Esophagus squamous epithelium (tissue), 5 donors: ENCODE measurements at places on chromosomes 5 and 9. TPM values are rescaled to one million over a fixed set of nuclear protein-coding genes. Genes with fewer than 3 reads are reported as not detected.

DNA sequence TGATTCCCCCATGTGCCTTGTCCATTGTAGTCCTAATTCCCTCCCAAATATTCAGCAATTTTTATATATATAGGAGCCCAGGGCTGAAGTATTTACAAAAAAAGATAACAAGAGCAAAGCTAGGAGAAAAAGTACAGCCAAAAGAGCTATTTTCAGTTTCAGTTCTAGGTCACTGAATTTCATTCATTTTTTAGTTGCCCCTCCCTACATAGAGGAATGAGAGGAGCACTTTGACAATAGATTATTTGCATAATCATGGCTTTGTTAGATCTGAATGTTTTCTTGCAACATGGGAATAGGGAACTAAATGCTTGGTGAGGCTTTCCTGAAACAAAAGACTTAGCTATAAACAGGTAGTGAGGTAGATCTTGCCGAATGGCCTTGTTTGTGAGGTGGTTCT, 15.3 kb upstream of the F2RL2 start:
- H3K36me3 ChIP-seq = no peaks in the 10 kb centered on the region
- no peaks in the 10 kb centered on the region for H3K27me3 ChIP-seq
- DNase-seq = no peak
- no peak overlapping the region for H3K4me3 ChIP-seq
- no peak overlapping the region for H3K27ac ChIP-seq

DNA sequence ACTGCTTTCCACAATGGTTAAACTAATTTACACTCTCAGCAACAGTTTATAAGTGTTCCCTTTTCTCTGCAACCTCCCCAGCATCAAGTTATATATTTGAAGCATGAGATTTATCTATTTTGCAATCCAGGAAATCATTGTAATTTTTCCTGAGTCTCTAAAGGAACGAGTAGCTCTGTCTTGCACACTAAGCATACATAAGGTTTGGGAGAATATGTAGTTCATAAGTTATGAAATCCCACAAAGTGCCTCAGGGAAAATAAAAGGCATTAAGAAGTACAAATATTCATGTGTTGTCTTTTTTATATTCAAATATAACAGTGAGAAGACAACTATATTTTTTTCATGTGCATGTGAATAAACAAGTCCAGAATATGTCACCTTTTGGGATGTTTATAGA, 377.1 kb upstream of the RORB start:
- no peaks in the 10 kb centered on the region for H3K4me1 ChIP-seq
- H3K27ac ChIP-seq = no peak overlapping the region
- DNase-seq = no peak
- H3K4me3 ChIP-seq = no peak overlapping the region
- H3K27me3 ChIP-seq = no peaks in the 10 kb centered on the region
- no peaks in the 10 kb centered on the region for H3K36me3 ChIP-seq

Gene COL5A1
- total RNA-seq = 12.8 TPM

Gene IL13
- total RNA-seq = not detected

DNA sequence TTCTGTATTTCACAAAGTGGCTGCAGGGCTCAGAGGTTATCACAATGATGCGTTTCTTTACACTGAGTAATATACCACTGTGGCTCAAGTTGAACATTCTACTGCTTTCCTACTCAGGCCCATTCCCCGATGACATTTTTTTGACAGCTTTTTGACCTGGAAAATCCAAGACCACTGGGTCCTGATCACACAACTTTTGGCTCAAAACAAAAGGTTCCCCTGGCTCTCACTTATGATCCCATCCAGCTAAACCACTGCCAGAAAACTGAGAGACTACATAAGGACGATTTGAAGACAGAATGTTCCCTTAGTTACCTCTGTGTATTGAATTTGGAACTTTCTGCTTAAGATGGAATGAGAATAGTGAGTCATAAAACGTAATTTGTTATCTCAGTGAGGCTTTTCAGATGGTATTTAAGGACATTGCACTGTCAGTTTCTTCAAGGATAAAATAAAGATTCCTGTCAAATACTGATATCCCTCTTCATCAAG, 78.0 kb upstream of the FBXL7 start:
- H3K36me3 ChIP-seq = no peaks in the 10 kb centered on the region
- DNase-seq = no peak
- H3K4me1 ChIP-seq = no peaks in the 10 kb centered on the region
- no peaks in the 10 kb centered on the region for H3K27me3 ChIP-seq
- H3K4me3 ChIP-seq = no peak overlapping the region

DNA sequence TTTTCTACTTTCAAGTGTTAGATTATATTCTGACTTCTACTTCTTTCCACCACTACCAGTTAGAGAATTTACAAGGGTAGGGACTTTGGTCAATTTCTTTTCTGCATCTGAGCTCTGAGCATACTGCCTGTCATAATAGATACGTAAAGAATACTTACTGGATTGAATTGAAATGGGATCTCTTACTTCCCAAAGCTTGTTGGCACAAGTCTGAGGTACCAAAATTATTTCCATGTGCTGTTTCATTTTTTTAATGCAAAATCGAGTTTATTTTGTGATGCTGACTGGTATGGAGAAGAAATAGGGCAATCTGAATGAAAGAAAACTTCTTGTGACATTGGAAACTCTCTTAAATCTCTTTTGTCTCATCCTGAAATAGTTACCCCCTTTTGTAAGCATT, 428.9 kb downstream of the SPATA31D1 start:
- no peaks in the 10 kb centered on the region for H3K36me3 ChIP-seq
- DNase-seq = no peak
- H3K4me3 ChIP-seq = no peak overlapping the region
- no peak overlapping the region for H3K27ac ChIP-seq
- H3K4me1 ChIP-seq = no peaks in the 10 kb centered on the region

GRCh38 chr5:143613329-143613728, 198.6 kb upstream of the HMHB1 start:
- no peaks in the 10 kb centered on the region for H3K27me3 ChIP-seq
- H3K27ac ChIP-seq = no peak overlapping the region
- DNase-seq = no peak
- H3K4me3 ChIP-seq = no peak overlapping the region
- no peaks in the 10 kb centered on the region for H3K36me3 ChIP-seq

Gene PCDHA1
- total RNA-seq = not detected

Gene CDH12
- not detected for total RNA-seq

Gene MXD3
- 8.6 TPM for total RNA-seq

DNA sequence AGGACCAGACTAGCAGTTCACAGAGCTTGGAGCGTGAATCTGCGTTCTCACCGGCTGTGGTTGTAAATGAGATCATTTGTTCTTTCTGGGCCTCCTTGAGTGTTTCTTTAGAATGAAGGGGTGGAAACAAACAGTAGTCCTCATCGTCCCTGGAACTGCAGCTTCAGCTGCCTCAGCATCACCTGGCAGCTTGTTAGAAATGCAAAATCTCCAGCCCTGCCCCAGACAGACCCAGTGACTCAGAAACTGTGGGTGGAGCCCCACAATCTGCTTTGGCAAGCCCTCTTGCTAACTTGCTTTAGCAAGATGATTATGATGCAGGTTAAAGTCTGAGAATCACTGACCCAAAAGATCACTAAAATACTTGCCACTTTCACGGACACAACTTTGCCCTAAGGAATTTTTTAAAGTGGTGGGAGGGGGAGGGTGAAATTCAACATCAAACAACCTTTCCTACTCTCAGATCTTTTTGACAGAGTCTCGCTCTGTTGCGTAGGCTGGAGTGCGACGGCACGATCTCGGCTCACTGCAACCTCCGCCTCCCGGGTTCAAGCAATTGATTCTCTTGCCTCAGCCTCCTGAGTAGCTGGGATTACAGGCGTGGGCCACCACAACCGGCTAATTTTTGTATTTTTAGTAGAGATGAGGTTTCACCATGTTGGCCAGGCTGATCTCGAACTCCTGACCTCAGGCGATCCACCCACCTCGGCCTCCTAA, 86.0 kb downstream of the BRINP1 start:
- no peak for DNase-seq
- no peaks in the 10 kb centered on the region for H3K36me3 ChIP-seq
- H3K4me1 ChIP-seq = no peaks in the 10 kb centered on the region
- H3K27ac ChIP-seq = no peak overlapping the region
- no peak overlapping the region for H3K4me3 ChIP-seq

- no peak for DNase-seq
- peaks cover 77% of the 10 kb centered on the region for H3K27me3 ChIP-seq
- H3K27ac ChIP-seq = no peak overlapping the region
Measured at GRCh38 chr5:176778921-176779465, 31.4 kb upstream of the UNC5A start.

Gene TAS2R1
- total RNA-seq = not detected

DNA sequence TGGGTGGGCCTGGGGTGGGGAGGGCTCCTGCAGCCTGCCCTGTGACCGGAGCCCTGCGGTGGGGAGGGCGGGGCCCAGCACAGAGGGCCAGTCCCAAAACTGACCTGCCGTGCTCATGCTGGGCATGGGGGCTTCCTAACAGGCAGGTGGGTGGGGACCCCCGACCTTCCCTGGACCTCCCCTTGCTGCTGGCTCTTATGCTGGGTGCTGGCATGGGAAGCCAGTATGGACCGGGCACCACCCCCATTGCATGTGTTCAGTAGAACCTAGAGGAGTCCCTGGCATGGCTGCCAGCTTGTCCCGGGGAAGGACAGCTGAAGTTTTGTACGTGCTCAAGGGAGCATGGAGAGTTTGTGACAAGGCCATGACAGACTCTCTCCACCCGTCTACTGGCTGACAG, 37.1 kb downstream of the WNK2 start:
- no peaks in the 10 kb centered on the region for H3K27me3 ChIP-seq
- no peak overlapping the region for H3K27ac ChIP-seq
- no peak for DNase-seq

Gene RBM18
- 6.7 TPM for total RNA-seq

GRCh38 chr5:121671624-121672023, 180.1 kb upstream of the FTMT start:
- DNase-seq = no peak
- no peaks in the 10 kb centered on the region for H3K4me1 ChIP-seq
- no peak overlapping the region for H3K27ac ChIP-seq
- no peaks in the 10 kb centered on the region for H3K27me3 ChIP-seq
- H3K4me3 ChIP-seq = no peak overlapping the region
- no peaks in the 10 kb centered on the region for H3K36me3 ChIP-seq

- H3K27ac ChIP-seq = no peak overlapping the region
- no peak overlapping the region for H3K4me3 ChIP-seq
- no peak for DNase-seq
- H3K36me3 ChIP-seq = no peaks in the 10 kb centered on the region
- H3K27me3 ChIP-seq = no peaks in the 10 kb centered on the region
Measured at GRCh38 chr5:98816582-98817222, 43.2 kb downstream of the RGMB start.

DNA sequence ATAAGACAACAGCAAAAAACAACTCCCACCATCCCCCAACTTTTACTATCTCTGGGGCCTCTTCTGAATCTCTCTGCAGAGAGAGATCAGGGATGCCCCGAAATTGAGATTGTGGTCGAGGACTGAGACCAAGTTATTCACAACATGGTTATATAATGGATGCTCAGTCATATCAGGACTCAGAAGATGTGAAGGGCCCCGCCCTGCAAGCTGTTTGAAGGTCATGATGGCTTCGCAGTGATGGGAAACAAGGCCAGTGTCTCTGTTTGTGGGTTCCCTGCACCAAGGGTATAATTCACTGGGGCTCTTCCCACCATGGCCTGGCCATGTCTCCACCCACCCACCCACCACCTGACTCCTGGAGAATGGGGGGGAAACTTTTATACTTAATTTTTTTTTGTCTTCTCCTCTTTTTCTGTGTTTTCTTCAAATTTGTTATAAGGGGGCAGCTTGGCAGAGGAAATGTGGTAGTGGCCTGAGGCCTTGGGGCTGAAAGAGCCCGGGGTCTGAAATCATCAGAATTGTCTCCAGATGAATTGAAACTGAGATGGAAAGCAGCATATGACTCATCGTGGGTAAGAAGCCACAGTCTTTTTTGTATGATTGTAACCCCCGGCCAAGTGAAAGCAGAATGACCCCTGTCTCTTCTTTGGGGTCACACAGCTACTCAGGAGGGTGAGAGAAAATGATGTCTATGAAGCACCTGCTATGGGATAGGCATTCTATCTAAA, 15.0 kb upstream of the TEX48 start:
- H3K27me3 ChIP-seq = no peaks in the 10 kb centered on the region
- no peak overlapping the region for H3K4me3 ChIP-seq
- no peak for DNase-seq
- no peaks in the 10 kb centered on the region for H3K4me1 ChIP-seq

DNA sequence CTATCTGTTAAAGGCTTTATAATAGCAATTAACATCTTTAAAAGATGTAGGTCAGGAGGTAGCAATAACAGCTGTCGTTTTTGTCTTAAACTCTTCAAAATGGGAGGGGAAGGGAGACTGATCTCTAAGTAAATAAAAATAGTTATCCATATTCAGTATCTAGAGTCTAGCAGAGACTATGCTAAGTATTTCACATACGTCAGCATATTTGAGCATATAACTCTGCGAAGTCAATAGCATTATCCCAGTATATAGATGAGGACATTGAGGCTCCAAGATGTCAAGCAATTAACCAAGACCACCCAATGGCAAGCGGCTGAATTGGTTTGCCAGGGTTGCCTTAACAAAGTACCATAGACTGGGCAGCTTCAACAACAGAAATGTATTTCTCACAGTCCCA, 316.8 kb downstream of the MLLT3 start:
- no peak overlapping the region for H3K27ac ChIP-seq
- no peaks in the 10 kb centered on the region for H3K36me3 ChIP-seq
- no peak for DNase-seq
- no peaks in the 10 kb centered on the region for H3K4me1 ChIP-seq

Gene MARVELD2
- total RNA-seq = 12.4 TPM

Gene CARD6
- 19.8 TPM for total RNA-seq

- no peaks in the 10 kb centered on the region for H3K4me1 ChIP-seq
- peaks cover 26% of the 10 kb centered on the region for H3K36me3 ChIP-seq
- DNase-seq = no peak
- H3K27me3 ChIP-seq = no peaks in the 10 kb centered on the region
Measured at GRCh38 chr5:149211566-149211965, 60.1 kb upstream of the AFAP1L1 start.

DNA sequence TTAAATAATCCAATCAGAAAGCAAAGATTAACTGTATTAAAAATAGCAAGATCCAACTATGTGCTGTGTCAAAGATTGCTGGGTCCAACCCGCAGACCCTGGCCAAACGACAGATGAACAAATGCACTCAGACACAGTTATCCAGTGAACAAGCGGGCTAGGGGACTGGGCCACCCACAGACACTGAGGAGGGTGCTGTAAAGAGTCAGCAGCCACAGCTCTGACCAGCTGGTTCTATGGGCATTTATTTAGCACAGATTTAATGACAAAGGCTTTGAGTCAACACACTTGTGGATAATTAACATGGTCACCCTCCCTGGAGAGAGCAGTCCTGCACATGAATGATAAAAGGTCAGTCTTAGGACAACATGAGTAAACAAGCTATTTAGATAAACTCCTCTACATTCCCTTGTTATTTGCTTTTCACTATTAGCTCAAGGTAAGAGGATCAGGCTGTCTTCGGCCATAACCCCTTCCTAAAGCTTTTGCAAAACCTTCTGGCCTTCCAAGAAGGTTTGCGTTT, 424.9 kb downstream of the HINT1 start:
- H3K27ac ChIP-seq = no peak overlapping the region
- H3K4me3 ChIP-seq = no peak overlapping the region
- no peaks in the 10 kb centered on the region for H3K36me3 ChIP-seq
- no peak for DNase-seq
- no peaks in the 10 kb centered on the region for H3K4me1 ChIP-seq
- no peaks in the 10 kb centered on the region for H3K27me3 ChIP-seq

Gene SLC25A2
- 2.2 TPM for total RNA-seq
